ENCODE measurements at places on chromosomes 16 and 17. TPM values are rescaled to one million over a fixed set of nuclear protein-coding genes. Genes with fewer than 3 reads are reported as not detected.

CPHXL2 gene
- total RNA-seq = not detected

IL17C gene
- total RNA-seq = not detected

ITGAX gene
- not detected for total RNA-seq

GABARAPL2 gene
- total RNA-seq = 105 TPM

CDH3 gene
- total RNA-seq = not detected

KCNH4 gene
- total RNA-seq = not detected

KRT33B gene
- total RNA-seq = not detected

PHOSPHO1 gene
- 0.09 TPM for total RNA-seq

CIBAR2 gene
- total RNA-seq = not detected

HP gene
- total RNA-seq = not detected

NLGN2 gene
- total RNA-seq = 20.3 TPM

PFAS gene
- total RNA-seq = 22.1 TPM

SALL1 gene
- 0.16 TPM for total RNA-seq

ZNF48 gene
- total RNA-seq = 5.4 TPM

MYH8 gene
- not detected for total RNA-seq

GRAP gene
- under 0.01 TPM for total RNA-seq

All from fibroblast of the aortic adventitia (primary cell).